ENCODE measurements at places on chromosomes 2 and 18.

DNA sequence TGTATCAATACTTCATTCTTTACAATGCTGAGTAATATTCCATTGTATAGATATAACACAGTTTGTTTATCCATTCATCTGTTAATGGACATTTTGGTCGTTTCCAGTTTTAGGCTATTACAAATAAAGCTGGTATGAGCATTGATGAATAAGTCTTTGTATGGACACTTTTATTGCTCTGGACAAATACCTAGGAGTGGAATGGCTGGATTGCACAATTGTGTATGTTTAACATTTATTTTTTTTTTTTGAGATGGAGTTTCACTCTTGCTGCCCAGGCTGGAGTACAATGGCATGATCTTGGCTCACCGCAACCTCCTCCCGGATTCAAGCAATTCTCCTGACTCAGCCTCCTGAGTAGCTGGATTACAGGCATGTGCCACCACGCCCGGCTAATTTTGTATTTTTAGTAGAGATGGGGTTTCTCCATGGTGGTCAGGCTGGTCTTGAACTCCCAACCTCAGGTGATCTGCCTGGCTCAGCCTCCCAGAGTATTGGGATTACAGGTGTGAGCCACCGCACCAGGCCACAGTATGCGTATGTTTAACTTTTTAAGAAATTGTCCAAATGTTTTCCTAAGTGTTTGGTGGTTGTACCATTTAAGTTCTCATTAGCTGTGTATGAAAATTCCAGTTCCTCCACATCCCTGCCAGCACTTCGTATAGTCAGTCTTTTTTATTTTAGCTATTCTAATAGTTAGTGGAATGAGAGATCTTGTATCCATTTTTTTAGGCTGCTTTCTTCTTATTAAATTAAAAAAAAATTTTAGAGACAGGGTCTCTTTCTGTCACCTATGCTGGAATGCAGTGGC lies 194.9 kb upstream of the HAAO start:
- DNase-seq = no peak

- DNase-seq = no peak
Observed at GRCh38 chr2:67581751-67582150, 184.6 kb downstream of the ETAA1 start.

GRCh38 chr2:111031546-111032478 lies 88.9 kb upstream of the BCL2L11 start:
- DNase-seq = no peak

GRCh38 chr18:35059280-35059927 lies 18.2 kb downstream of the MAPRE2 start:
- no peak for DNase-seq

DNA sequence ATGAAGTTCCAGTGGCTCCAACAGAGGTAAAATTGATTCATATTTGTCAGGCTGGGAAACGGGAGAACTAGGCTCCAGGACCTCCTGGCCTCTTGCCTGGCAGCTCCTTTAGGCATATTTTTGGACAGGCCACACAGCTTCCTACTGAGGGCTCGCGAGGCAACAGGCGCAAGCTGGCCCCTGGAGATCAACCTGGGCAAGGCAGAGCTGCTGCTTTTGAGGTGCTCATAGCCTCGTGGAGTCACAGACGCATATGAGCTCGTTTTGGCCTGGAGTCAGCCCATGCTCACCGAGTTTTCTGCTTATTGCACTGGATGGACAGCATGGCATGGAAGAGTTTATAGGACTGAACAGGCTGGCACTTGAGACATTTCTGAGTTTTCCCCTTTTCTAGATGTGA lies 97.7 kb downstream of the CAPN13 start:
- DNase-seq = no peak

GRCh38 chr18:57352761-57353136 lies 392 bp downstream of the ST8SIA3 start:
- peak; percentile 7 for DNase-seq

Data from NCI-H187 (cell line).